NCI-H526 (cell line): ENCODE measurements at places on chromosomes 1 and 21.

GRCh38 chr1:205261946-205262691 is 34.4 kb downstream of the TMCC2 start:
- DNase-seq = no peak

DNA sequence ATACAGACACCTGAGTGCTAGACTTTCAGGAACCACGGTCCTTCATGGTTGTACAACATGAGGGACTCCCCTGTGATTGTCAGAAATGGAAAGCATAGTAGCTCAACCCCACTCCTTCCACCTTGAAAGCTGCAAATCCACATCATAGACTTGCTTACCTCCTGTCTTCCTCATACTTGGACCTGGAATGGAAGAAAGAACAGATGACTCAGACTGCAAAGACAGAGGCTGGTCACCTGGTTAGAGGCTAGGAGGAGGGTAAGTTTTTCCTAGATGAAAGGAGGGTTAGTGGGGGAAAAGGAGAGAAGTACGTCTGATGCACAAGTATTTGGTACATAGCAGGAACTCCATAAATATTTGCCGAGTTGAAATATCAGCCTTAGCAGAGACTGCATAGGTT is 37.2 kb downstream of the LRRC71 start:
- no peak for DNase-seq

DNA sequence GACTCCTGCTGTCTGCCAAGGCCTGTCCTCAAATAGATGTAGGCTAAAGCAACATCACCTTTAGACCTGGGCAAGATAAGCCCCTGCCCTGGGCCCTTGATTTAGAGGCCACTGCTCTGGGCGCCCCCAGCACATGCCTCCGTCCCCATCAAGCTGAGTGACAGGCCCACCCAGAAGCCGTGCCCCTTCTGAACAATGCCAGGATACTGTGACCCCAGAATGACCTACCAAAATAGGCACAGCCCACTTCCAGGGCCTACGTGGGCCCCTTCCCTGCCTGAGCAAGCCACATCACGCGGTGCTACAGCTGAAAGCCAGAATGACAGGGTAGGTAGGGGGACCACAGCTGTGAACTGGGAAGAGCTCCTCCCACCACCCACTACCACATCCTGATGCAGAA is 24.7 kb upstream of the BECN2 start:
- no peak for DNase-seq

DNA sequence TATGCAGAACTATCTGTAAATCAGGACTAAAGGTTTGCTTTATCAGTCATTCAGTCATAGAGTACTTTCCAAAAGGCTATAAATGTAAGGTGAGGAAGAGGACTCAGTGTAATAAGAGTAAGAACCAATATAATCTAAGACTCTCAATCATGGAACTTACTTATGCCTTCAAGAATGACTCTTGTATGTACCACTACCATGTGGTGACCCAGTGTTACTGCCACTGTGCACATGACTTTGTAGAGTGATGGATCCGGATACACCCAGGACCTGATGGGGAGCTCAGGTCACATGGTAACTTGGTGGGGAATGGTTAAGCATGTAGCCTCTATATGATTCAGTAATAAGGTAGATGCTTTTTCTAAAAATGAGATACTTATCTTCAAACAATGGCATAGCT is 2099.8 kb downstream of the MRPL39 start:
- DNase-seq = no peak

DNA sequence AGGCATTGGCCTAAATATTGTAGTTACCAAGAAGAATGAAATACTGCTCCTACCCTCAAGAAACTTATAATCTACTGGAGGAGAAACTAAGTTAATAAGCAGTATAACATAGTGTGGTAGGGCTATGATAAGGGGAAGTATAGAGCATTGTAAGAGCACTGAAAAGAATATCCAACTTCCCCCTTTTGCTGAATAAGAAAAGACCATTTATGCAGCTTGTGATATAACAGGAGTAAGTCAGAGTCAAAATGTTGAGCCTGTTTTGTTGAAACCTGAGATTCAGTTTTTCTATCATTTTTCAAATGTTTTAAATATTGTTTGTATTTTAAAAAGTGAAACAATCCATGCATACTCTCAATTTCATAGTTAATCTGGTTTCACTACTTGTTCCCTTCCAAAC is 48.3 kb upstream of the FCRL4 start:
- no peak for DNase-seq

GRCh38 chr1:45678489-45678888 is 7.8 kb downstream of the GPBP1L1 start:
- no peak for DNase-seq

DNA sequence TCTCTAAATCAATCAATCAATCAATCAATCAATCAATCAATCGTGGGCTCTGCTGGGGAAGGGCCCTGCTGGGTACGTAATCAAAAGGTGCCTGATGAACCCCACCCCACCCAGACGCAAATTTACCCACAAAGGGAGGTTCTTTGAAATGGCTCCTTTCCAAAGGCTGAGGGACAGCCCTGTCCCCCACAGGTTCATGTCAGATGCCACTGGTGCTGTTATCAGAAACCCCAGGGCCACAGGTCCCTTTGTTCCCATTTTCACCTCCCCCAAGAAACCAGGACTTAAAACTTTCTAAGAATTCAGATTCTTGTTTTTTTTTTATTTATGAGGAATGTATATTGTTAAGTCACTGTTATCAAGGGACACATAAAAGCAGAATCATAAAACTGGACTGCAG is 14.2 kb downstream of the CHRNB2 start:
- no peak for DNase-seq

- no peak for DNase-seq
Measured at GRCh38 chr1:60063561-60063960, 10.0 kb downstream of the C1orf87 start.

DNA sequence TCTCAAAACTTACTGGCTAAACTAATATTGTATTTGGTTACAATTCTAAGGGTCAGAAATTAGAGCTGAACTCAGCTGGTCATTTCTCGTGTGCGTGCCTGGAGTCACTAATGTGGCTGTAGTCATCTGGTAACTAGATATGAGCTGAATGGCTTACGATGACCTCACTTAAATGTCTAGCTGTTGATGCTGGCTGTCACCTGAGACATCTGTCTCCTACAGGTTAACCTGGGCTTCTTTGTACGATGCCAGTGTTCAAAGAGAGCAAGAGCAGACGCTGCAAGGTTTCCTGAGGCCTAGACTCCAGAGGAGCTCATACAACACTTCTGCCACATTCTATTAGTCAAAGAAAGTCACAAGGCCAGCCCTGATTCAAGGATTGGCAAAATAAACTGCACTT is 17.1 kb upstream of the ALG6 start:
- no peak for DNase-seq

DNA sequence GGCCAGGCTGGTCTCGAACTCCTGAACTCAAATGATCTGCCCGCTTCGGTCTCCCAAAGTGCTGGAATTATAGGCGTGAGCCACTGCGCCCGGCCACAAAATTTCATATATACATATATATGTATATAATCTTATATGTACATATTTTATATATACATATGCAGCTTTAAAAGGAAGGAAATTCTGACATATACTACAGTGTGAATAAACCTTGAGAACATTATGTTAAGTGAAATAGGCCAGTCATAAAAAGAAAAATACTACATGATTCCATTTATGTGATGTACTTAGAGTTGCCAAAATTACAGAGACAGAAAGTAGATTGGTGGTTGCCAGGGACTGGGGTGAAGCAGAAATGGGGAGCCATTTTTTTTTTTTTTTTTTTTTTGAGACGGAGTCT is 63.2 kb downstream of the NUP210L start:
- DNase-seq = no peak
